ENCODE measurements at places on chromosomes 1 and 21.

- peak; percentile 24 for DNase-seq
Measured at GRCh38 chr21:43864962-43865539, at the start of gene AGPAT3. Gene AGPAT3 (plus strand): TSS chr21:43865223. CDS start chr21:43959682, 94,459 bp downstream.

GRCh38 chr1:43531107-43531905 lies 623 bp downstream of the PTPRF start:
- DNase-seq, result peak; percentile 32

GRCh38 chr1:99917214-99917613 lies 52.6 kb upstream of the SLC35A3 start:
- DNase-seq, result no peak

DNA sequence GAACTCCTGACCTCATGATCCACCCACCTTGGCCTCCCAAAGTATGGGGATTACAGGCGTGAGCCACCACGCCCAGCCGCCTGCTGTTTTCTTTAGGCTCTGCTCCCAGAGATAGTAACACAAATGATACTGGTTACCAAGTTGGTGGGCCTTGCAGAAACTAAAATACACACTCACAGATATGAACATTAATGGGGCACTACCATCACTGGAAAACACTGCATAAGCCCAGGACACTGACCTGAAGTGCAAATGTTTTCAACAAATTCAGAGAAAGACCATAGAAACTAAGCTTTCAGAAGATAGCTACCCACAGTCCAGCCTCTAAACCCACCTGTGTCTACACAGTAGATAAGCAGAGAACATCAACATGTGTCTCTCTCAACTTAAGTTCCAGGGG lies 180.5 kb downstream of the FCRL5 start:
- DNase-seq, result no peak

- DNase-seq, result no peak
Measured at GRCh38 chr1:18739897-18740296, 109.3 kb downstream of the PAX7 start.

GRCh38 chr1:187641463-187641862 lies 812.7 kb downstream of the PLA2G4A start:
- DNase-seq, result peak; percentile 10

GRCh38 chr1:215895276-215895675 lies 328.2 kb downstream of the KCTD3 start:
- DNase-seq, result no peak

GRCh38 chr1:166839600-166840308 lies 479 bp downstream of the POGK start:
- peak; percentile 39 for DNase-seq

- DNase-seq, result no peak
Measured at GRCh38 chr1:58928514-58928913, 144.7 kb upstream of the JUN start.

All from RPMI7951 (cell line).